ENCODE measurements at places on chromosomes 7 and 10.

DNA sequence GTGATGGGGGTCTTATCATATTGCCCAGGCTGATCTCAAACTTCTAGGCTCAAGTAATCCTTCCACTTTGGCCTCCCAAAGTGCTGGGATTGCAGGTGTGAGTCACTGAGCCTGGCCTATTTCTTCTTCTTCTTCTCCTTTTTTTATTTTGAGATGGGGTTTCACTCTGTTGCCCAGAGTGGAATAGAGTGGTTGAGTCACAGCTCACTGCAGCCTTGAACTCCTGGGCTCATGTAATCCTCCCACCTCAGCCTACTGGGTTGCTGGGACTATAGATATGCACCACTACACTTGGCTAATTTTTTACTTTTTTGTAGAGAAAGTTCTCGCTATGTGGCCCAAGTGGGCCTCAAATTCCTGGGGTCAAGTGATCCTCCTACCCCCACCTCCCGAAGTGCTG is 124.3 kb downstream of the SKIDA1 start:
- no peak for DNase-seq

GRCh38 chr7:50477640-50478039 is 27.5 kb upstream of the FIGNL1 start:
- DNase-seq, result no peak

DNA sequence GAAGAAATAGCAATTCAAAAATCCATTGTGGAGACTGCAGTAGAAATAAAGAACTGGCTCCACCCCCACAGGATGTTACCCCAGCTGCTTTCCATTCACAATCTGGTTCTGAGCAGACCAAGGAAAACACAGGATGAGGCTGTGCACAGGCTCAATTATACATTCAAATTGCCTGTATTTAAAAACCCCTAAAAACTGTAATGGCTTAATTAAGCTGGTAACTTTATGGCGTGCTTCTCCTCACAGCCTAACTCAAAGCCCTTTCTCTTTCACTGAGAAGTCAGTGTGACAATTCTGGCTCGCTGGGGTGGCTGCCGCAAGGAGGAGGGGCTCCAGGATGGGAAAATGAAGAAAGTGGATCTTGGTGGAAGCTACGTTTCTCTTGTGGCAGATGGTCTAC is 1191.1 kb downstream of the SORCS1 start:
- no peak for DNase-seq

- DNase-seq, result peak; percentile 11
Observed at GRCh38 chr7:128030654-128031611, at the start of gene LRRC4. LRRC4 (minus strand) TSS chr7:128031437; CDS start chr7:128030640, 797 bp downstream.

GRCh38 chr10:121385136-121385535 is 213.1 kb downstream of the FGFR2 start:
- DNase-seq, result no peak

DNA sequence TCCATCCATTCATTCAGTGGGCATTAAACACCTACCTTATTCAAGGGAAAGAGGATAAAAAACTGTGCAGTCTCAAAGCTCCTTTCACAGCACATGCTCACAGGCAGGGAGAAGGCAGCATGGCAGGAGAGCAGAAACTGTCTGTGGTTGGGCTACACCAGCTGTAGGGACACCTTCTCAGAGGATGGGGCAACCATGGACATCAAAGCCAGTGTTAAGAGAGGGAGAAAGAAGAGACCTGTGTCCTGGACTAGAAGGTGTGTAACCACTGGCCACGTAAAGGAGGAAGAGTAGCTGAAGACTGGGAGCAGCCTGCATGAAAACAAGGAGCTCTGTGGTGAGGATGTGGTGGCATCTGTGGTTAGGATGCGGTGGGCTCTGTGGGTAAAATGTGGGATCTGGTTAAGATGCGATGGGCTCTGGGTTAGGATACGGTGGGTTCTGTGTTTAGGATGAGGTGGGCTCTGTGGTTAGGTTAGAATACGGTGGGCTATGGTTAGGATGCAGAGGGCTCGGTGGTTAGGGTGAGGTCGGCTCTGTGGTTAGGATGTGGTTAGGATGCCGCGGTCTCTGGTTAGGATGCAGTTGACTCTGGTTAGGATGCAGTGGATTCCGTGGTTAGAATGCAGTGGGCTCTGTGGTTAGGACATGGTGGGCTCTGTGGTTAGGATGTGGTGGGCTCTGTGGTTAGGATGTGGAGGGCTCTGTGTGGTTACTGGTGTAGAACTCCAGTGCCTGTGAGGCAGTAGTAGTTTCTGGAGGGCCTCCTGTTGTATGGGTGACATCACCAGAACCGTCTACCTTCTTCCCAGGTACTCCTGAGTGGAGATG is 197.6 kb downstream of the WDR37 start:
- DNase-seq, result peak; percentile 5

All from CD4-positive, alpha-beta T cell treated with Interleukin-12 subunit alpha and Interleukin-12 subunit beta, for 1 hour (primary cell).